ENCODE measurements at places on chromosomes 7 and 10.
A peak's percentile ranks its signal among the peaks of the same experiment; 100 is the strongest.

DNA sequence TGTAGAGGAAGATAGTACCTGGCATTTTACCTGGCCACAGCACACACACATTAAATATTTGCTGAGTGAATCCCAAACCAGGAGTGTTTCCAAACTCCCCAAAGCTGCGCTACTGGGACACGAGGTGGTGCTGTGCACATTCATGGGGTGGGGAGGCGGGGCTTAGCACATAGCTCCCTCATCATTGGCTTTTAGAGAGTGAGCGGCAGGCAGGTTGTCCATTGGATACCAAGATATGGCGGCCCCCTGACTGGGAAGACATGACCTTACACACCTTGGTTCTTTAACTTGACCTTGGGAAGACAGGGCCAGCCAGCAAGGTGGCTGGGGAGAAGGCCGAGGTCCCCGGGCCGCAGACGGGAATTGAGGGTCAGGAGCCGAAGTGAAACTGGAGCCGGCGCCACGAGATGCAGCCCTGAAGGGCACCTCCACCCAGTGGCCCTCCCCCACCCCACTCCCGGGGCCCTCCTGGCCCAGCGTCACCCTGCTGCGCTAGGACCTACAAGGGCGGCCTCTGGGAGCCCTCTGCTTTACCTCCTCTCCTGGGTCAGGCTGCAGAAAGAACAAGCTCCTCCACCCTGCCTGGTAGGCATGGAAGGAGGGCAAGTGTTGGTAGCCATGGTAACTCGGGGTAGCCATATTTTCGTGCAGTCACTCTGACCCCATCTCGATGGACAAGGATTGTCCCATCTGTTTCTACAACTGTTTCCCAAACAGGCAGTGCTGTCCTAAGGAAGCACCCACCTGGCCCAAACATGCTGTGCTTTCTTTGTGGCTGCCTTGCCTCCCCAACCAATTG is 24.0 kb downstream of the TMEM176A start:
- no peak for DNase-seq

DNA sequence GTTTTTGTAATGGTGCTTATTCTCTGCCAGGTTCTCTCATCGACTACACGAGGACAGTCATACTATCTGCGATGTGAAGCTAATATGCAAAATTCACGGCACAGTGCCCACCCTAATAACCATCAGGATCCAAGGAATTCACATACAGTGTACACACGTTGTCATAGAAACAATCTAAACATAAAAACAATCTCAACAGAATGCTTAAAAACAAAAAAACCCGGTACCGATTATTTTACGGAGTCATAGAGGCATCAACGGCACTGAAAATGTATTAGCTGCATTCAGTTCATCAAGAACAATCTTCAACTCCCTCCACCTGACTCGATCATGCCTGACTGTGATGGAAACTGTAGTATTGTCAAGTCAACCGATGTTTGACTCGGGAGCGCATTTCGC is 628 bp downstream of the MRPS33 start:
- no peak for DNase-seq

GRCh38 chr10:89861584-89862301 is 160.4 kb downstream of the KIF20B start:
- peak; percentile 40 for DNase-seq

- DNase-seq: no peak
Measured at GRCh38 chr7:114956702-114957101, 34.8 kb downstream of the MDFIC start.

DNA sequence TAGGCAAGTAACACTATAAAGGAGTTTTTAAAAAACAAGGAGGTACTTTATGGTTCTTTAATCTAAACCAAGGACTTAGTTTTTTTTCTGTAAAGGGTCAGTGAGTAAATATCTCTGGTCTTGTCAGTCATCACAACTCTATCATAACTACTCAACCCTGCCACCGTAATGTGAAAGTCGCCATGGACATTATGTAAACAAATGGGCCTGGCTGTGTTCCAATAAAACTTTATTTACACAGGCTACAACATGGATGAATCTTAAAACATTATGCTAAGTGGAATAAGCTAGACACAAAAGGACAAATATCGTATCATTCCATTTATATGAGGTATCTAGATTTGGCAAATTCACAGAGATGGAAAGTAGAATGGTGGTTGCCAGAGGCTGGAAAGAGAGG is 60.8 kb upstream of the SP4 start:
- DNase-seq: no peak

- peak; percentile 24 for DNase-seq
Measured at GRCh38 chr10:123583639-123584418, 82.3 kb upstream of the GPR26 start.

DNA sequence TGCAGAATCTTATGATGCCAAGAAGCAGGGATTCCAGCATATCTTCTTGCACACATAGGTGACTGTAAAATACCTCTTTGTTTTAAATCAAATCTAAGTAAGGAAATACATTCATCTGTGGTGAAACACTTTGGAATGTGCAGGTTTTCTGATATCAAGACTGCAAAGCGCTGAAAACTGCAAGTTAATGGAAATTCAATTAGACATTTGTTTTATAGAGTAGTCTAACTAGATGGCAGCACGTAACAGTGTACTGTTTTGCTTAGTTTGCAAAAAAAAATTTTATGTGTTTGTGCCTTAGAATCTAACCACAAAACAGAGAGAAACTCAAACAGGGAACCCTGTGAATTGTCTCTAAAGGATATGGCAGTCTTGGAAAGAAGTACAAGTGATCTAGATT is 259.2 kb downstream of the HDAC9 start:
- DNase-seq: no peak

GRCh38 chr7:108296911-108297310 is 159.3 kb downstream of the NRCAM start:
- DNase-seq: no peak

GRCh38 chr7:36180121-36180520 is 27.1 kb downstream of the EEPD1 start:
- no peak for DNase-seq

DNA sequence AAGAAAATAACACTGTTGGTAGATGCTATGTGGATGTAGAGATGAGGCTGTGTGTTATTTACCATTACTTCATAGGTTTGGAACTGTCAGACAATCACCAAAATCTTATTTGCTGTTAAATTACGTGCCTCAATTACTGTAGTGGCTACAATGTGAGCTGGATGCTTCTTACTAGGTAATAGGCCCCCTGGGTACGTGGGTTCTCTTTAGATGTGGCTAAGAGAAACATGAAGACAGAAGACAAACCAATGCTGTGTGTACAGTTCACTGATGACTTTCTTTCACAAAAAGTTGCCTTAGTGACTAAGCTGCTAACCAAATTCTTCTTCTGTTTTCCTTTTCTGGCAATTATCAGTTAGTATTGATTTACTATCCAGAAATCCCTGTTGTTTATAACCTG is 144.6 kb downstream of the SEMA3E start:
- no peak for DNase-seq

DNA sequence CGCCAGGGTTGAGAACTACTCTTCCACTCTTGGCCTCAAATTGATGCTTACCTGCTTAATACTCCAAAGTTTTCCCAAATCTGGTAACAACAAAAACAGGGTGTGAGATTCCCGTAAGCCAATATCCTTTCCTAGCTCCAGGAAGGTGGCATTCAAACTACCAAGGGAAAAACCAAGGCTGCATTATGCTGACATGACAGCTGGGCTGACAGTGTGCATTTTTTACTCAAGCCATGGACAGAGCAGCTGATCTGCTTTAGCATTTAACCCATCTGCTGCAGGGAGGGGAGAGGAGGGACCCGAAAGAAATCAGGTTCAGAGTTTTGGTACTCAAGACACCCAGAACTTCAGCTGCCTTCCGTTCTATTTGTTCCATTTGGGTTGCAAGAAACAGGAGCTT is 49.8 kb upstream of the RAPGEF5 start:
- no peak for DNase-seq

- no peak for DNase-seq
Measured at GRCh38 chr7:102080019-102080433, 206.6 kb upstream of the SH2B2 start.

- no peak for DNase-seq
Measured at GRCh38 chr7:92645114-92646061, 55.2 kb upstream of the FAM133B start.

- no peak for DNase-seq
Measured at GRCh38 chr7:27134392-27134791, 3.8 kb upstream of the HOXA4 start.

DNA sequence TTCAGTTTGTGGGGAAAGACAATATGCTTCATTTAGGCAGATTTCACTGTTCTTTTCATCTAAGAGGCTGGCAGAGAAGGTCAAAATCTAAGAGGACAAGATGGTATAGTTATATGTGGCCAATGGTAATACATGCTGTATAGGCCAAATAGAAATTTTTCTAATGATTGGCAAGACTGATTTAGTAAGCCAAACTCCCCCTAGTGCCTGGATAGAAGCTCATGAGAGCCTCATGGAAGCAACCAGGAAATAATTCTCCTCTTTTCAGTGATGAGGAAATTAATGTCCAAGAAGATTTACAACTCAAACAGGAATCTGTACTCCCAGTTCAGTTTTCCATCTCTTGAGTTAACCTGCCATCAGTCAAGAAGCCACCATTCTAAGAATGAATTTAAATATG is 253.6 kb upstream of the PHF14 start:
- no peak for DNase-seq

GRCh38 chr7:22610263-22610662 is 110.3 kb upstream of the STEAP1B start:
- no peak for DNase-seq

DNA sequence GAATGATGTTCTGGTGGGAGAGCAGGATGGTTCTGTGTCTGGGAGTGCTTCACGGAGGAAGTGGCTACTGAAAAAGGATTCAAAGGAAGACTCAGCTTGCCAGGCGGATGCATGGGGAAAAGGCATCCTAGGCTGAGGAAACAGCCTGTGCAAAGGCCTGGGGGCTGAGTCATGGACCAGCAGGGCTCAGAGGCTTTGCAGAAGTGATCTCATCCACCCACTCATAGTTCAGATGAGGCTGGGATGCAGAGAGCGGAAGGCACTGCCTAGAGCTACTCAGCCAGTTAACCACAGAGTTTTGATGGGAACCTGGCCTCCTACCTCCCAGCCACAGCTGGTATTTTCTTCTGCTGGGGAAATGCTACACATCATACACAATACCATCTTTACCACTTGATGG is 15.8 kb upstream of the ADAMTS14 start:
- peak; percentile 9 for DNase-seq

DNA sequence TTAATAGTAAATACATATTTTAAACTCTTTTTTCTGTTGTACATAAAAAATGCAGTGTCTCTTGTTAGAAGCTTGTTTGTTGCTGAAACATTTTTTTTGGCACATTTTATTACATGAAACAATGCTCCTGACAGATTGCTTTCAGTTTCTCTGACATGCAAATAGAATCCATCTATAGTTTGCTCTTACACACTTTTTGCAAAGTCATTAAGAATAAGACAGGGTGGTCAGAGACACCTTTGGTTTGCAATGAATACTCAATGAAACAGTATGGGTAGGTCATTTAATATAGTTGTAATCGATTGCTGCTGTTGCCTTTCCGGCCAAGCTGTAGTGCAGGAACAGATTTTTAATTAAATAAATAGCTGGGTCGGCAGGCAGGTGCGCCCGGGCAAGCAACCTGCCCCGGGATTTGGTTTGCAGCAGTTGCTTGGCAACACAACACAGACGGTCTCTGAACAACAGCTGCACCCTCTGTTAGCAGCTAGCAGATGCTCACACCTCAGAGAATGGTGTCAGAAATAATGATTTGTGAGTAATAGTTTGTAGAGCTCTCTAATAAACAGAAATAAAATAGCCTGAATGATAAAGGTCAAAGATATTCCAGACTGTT is 115.7 kb upstream of the CACNA2D1 start:
- DNase-seq: no peak

GRCh38 chr7:96100737-96101136 is 221.2 kb downstream of the SLC25A13 start:
- no peak for DNase-seq

DNA sequence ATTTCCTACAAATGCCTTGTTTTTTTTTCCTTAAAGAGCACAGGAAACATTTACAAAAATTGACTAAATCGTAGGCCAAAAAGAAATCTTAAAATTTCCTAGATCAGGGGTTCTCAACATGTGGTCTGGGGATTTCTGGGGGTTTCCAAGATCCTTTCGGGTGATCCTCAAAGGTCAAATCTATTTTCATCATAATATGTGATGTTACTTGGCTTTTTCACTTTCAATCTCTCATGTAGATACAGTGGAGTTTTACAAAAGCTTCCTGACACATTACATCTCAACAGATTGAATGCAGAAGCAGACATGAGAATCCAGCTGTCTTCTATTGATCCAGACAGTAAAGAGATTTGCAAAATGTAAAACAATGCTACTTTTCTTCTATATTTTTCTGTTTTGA is 497.3 kb downstream of the INHBA start:
- DNase-seq: no peak

DNA sequence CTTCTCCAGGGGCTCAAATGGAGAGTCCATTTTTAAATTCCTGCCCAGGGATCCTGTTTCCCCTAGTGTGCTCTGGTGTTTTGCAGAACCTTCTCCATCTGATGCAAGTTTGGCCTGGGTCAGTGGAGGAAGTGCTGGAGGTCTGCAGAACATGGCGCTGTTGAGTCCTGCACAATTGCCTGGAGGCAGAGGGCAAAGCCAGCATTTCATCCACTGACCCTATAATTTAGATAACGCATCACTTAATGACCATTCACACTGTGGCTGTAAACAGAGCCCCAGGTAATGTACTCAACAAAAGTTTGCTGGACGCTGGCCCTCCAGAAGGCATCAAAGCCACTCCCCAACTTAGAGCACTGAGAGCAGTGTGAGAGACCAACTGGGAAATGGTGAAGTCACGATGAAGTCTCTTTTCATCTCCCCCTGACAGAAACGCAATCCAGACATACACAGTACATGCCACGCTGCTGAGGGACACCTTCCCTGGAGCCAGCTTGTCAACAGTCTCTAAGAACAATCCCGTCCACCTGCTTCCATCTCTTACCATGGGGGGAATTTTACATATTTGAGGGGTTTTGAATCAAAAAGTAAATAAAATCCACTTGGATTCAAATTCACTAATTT is 13.4 kb downstream of the C10orf71 start:
- no peak for DNase-seq

- DNase-seq: peak; percentile 44
Measured at GRCh38 chr7:149496642-149497391, 792 bp downstream of the ZNF746 start.

DNA sequence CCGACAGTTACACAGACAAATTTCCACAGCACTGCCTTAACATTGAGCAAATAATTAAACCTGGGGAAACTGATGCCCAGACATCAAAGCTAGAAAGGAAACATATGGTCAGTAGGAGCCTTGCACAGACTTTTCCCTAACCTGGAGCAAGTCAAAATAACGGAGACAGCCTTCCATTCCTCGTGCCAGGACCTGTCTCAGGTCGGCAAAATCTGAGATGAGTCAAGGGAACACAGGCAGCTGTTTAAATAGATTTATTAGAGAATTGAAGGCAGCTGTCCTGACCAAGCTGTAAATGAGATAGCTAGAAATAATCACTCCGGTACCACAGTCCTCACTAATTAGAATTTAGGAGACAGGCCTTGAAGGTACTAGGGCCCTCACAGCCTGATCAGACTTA is 81.2 kb downstream of the RAMP3 start:
- DNase-seq: no peak

GRCh38 chr10:19250546-19250945 is 201.9 kb downstream of the MALRD1 start:
- no peak for DNase-seq
